Putamen (tissue), 1 donor: ENCODE measurements at places on chromosomes 11 and 22.

DNA sequence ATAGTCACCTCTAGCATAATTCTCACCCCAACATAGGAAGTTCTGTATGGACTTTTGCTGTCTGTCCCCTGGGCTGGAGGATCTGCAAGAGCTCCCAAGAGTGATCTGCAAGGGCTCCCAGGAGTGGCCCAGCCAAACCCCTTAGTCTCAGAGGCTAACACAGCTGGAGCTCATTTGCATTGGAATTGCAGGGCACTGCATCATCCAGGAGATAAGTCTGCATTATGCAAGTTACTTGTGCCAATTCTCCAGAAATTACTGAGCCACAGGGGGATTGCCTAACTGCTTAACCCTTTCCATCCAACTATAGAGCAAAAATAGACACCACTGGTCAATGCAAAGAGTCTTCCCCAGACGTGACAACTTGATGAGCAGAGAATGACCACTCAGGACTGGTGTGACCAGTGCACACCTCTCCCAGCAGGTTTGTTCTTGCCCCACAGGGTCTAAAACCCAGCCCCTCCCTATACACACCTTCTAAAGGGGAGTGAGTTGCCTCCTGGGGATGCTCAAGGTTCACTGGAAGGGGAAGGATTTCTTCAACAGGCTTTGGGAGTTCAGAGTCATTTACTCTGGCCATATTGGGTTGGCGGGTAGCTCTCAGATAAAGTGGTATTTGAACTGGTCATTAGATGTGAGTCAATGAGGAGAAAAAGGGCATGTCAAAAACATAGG, 38.4 kb downstream of the POU2AF3 start:
- DNase-seq = no peak

DNA sequence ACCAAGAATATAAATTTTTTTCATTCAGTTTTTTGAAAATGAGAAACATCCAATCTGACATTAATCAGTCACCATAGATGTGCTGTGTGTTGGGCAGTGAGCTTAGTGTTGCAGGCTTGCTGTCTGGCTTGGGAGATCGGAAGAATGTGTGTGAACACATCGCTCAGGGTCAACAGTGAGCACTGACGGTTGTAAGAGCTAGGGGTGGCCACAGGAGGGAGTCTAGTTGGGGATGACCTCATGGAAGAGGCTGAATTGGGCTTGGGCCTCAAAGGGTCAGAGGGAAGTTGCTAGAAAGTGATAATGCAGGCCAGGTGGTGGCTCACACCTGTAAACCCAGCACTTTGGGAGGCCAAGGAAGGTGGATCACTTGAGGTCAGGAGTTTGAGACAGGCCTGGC, 375.4 kb downstream of the DDX10 start:
- no peak for DNase-seq

- DNase-seq = no peak
Observed at GRCh38 chr11:100719809-100720221, 32.7 kb downstream of the ARHGAP42 start.

- DNase-seq = no peak
Observed at GRCh38 chr11:65132238-65132987, 1.9 kb downstream of the SYVN1 start.

DNA sequence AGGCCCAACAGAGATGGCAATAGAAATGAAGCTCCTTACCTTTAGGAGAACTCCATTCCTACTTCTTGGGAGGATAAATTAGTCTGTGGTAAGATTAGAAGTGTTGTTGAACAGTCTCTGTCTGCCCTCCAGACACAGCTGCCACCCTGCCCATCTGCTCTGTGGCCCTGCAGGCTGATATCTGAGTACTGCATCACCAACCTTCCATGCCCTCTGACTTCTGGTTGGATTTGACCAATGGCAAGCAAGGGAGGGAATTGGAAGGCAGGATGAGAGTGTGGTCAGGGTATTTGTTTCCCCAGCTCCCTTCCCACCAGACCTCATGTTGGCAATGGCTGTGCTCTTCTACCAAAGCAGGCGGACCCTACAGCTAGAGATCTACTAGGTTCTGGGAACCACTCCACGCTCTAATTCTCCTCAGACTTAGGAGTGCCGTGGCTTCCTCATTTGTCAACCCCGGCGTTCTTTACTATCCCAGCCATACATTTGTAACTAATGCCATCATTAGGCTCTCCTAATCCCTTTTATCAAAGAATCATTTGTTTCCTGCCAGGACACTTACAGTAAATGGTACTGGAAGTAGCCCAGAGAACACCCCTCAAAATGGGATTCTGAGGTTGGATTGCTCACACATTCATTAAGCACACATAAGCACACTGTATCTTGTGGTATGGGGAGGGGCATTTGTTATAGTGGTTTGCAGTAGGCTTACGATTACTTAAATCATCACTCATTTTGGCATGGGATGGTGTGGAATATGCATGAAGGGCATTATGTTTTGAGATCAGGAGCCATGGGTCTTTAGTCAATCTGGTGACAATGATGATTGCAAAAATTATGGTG, 35.4 kb upstream of the CD44 start:
- no peak for DNase-seq

GRCh38 chr11:76248210-76248609, 41.9 kb upstream of the WNT11 start:
- DNase-seq = no peak

DNA sequence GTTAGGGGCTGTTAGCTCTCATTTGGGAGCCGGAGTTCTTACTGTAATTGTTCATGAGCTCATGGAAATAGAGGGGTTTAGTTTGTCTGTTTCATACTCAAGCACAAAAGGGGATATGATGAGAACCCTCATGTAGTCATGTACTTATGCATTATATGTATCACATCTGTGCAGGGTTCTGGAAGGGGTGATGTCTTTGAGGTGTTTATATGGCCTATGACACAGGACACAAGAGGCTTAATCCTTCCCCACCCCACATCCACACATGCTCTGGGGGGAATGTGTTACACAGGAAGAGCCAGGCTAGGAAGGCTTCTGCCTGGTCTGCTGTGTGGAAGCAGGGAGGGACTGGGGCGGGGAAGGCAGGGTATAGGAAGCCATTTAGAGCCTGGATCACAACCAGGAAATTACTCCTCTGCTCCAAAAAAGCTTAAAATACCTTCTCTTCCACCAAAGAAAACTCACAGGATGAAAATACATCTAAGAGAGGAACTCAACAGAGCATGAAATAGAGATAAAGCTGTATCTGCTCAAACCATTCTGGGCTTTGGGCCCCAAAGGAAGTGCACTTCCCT, 316.1 kb downstream of the TMEM135 start:
- no peak for DNase-seq

GRCh38 chr11:47204637-47204989, 10.2 kb upstream of the DDB2 start:
- no peak for DNase-seq

- peak; percentile 40 for DNase-seq
Observed at GRCh38 chr22:41943661-41944209, 3.2 kb downstream of the CENPM start.

GRCh38 chr11:82183346-82183745, 550.3 kb downstream of the FAM181B start:
- no peak for DNase-seq

DNA sequence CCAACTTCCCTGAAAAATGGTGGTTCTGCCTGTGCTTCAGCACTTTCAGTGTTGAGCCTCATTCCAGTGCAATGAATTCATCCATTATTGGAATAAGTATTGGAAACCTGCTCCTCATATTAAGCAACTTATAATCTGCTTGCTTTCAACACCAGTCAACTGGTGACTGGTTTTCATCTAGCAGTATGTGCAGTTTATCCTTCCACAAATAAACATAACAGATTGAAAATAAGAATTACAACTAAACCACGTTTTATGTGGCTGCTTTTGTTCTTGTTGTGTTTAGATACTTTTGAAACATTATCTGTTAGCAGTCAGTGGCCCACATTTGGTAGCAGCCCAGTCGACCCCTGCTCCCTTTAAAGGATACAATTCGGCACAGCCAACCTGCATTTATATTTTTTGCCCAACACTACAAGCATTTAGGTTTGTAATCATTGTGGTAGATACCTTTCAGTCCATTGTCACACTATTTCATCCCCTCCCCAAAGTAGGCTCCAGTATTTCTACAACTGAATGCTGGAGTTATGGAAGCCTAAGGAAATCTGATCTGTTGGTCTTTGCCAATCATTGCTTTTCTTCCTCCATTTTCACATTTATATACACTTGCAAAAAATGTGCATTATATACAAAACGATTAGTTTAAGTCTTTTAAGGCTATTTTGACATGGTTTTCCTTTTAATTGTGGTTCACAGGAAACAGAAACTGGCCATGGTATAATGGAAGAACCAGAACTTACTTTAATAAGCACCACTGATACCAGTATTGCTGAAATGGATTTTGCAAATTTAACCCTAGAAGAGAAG, 13.1 kb downstream of the TAF1D start:
- DNase-seq = no peak

DNA sequence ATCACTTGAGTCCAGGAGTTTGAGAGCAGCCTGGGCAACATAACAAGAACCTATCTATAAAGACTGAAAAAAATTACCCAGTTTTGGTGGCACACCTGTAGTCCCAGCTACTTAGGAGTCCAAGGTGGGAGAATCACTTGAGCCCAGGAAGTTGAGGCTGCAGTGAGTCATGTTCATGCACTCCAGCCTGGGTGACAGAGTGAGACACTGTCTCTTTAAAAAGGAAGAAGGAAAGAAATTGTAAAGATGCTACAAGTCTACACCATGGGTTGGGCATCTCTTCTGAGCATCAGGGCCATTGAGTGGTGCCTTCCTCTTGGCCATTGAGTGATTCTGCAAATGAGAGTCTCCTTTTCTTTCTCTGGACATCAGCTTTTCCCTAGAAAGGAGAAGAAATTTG, 15.7 kb upstream of the MTMR3 start:
- no peak for DNase-seq

DNA sequence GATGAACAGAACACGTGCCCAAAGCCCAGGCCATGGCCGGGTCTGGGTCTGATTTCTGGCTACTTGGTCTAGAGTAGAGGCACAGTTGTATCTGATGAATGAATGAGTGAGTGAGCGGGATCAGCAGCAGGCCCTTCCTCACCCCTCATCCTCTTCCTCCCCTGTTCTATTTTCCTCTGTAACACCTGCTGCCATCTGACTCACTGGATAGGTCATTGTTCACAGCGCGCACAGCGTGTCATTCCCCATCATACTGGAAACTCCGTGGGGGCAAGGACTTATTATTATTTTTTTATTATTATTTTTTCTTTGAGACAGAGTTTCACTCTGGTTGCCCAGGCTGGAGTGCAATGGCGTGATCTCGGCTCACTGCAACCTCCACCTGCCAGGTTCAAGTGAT, 13.9 kb downstream of the NCF4 start:
- no peak for DNase-seq

DNA sequence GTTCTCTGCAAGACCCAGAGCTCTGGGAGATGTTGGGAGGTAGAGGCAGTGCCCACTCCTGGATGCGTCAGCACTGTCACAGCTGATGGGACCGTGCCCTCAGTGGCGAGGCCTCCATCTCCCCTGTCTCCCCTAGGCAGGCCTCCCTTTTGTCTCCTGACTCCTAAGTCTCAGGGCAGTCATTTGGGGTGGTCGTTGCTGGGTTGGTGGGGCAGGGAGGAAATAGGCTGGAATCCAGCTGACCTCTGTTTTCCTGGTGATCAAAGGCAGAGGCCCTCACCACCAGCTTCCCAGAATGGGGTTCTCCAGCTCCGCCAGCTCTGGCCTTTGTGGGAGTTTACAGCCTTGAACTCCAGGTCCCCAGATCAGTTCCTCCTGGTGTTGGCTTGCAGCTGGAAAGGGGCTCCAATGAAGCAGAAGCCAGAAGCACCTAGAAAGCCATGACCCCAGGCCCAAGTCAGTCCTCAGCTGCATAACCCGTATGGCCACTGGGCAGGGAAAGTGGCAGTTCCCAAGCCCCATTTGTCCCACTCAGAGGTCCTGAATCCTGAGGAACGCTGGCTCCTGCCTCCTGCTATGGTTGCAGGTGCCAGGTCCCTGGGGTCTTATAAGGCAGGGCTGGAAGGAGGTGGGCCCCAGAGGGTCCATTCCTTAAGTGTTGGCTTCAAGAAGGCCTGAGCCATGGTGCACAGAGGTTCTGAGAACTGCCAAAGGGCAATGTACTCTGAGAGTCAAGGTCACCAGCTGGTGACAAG, 7.3 kb upstream of the FXYD2 start:
- DNase-seq = no peak

DNA sequence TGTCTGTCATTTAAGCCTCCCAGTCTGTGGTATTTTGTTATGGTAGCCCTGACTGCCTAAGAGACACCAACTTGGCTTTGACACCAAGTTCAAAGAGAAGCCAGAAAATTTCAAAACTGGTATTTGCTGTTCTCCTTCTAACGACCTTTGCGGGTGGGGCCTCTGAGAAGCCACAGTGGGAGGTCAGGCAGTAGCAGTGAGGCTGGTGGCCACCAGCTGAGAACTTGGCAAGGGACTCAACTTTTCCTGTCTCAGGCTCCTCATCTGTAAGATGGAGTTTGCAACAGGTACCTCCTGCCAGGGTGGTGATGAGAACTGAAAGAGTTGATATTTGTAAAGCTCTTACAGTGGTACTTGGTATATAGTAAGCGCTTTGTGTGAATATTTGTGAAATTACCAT, 183.4 kb downstream of the BCR start:
- DNase-seq = no peak

DNA sequence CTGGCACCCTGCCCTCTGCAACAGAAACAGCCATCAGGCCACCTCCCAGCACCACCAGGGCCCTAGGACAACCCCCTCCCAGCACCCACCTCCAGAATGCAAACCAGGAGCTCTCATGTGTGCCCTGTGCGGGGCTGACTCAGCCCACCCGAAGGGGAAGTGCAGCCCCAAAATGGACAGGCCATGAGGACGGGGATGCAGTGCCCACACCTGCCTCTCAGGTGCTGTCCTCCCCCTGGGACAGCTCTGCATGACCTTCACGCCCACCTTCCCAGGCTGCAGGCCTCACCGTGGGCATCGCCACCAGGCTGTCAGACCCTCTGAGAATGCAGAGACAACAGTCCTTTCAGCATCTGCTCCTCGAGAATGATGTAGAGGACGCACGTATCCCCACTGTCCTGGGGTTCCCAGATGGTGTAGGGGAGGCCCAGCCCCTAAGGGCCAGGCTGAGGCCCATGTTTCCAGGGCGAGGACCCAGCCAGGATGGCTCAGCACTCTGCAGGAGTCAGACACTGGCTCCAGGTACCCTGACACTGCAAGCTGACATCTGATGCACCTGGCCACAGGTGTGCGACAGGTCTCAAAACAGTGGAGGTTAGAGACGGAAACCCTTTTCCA, 13.5 kb downstream of the MOB2 start:
- no peak for DNase-seq

GRCh38 chr11:45560913-45561281, 104.5 kb downstream of the CHST1 start:
- DNase-seq = no peak

- no peak for DNase-seq
Observed at GRCh38 chr11:48170241-48171233, 46.1 kb upstream of the OR4B1 start.

GRCh38 chr11:101428918-101429317, 154.9 kb downstream of the TRPC6 start:
- no peak for DNase-seq

- DNase-seq = no peak
Observed at GRCh38 chr22:21989049-21989448, 6.5 kb upstream of the TOP3B start.

DNA sequence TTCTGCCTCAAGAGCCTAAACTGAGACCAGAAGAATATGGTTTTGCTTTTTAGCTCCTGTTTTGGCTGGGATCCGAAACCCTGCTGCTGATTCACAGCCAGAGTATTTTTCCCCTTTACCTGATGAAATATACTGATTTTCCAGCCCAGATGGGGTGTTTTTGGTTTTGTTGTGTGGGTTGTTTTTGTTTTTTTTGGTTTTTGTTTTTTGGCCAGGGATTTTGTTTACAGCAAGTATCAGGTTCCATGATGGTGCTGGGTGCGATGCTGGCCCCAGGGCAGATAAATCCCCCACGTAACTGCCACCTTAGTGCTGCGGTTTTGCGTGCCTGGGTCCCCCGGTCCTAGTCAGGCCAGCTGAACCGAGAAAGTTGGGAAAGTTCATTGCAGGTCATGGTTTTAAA, 103.7 kb downstream of the ZBTB16 start:
- no peak for DNase-seq
